ENCODE measurements at places on chromosomes 4 and X.
A peak's percentile ranks its signal among the peaks of the same experiment; 100 is the strongest.

GRCh38 chr4:119664168-119664907 lies 35.7 kb upstream of the PDE5A start:
- no peak for DNase-seq

GRCh38 chr4:78129383-78130108 lies 72.4 kb downstream of the FRAS1 start:
- DNase-seq, result no peak

DNA sequence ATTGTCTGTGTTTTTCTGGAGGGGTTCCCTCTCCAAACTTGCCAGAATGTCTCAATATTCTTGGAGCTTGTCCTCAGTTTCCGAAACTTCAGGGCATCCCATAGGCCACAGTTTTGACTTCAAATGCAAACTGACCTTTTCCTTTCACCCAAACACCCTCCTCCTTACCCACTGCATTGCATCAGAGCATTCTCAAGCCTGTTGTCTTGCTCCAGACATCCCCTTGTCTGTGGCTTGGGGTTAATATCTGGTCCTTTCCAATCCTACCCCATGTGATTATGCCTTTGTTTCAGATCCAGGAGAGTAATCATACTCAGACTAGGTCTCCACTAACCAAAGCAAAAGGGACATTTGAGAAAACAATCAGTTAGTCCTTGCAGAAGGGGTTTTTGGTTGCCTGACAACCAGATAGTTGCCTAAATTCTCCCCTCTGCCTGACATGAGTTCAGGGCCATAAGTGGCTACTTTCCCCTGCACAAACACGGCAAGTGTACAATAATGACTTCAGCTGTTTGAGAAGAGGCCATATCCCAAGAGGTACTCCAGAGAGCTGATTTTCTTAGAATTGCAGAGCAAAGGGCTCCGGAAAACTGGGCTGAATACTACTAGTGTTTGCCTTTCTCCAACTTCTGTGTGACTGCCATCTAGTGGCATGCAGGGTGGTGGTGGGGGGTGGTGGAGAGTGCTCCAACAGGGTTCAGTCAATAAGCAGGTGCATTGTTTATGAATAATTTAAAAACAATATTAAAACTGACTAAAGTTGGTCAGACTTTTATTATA lies 130.2 kb downstream of the CHRDL1 start:
- peak; percentile 40 for DNase-seq

DNA sequence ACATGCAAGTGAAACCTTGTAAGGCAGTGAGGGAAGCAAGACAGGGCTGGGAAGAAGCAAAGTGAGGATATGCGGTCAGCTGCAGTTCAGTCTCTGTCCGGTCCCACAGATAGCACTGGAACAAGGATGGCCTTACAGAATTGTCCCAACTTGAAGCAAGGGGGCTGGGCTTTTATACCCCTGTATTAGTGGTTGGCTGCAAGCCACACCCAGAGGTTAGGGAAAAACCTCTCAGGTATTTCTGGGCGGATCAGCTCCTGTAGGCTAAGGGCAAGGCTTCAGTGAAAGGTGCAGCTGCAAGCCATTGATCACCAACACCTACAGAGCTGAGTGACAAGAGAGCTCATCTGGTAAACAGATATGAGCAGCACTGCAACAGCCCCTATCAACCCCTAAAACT lies 89.0 kb downstream of the KDR start:
- no peak for DNase-seq

DNA sequence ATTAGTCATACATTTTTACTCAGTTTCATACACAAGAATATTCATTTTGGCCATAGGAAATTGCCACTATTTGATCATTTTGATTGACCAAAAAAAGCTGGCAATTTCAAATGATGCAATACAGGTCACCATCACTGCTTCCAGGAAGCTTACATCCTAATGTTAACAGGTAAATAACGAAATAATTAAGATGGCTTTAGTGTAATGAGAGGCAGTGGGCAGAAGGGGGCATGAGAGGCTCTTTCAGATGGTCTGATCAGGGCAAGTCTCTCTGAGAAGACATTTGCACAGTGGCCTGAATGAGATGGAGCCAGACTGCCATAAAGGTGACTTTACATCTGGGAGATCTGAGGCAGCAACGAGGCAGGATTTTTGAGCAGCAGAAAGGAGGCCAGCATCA lies 170.7 kb downstream of the SLIT2 start:
- DNase-seq, result peak; percentile 64

- no peak for DNase-seq
These were observed 59.6 kb downstream of the ANXA3 start for GRCh38 chr4:78611215-78611558.

- no peak for DNase-seq
These were observed 26.2 kb downstream of the LIN54 start for GRCh38 chr4:82984459-82984858.

GRCh38 chrX:108811891-108812290 lies 75.5 kb upstream of the IRS4 start:
- DNase-seq, result no peak
